ENCODE measurements at places on chromosomes 2 and 18.

DNA sequence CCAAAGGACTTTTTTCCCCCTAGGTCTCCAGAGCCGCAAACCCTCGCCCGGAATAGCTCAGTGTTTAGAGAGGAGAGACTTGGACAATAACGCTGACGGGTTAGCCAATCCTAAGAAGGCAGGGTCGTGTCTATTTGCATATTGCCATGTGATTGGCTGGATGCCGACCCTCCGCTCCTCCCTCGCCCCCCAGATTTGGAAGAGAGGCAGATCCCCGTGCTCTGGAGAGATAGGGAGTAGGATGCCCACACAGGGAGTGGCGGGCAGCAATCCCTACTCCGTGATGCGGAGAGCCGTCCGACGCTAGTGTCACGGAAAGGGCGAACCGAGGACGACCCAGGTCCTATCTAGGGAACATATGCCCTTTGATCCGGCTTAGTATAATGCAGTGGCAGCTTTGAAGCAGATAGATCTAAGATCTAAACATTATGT, 1.4 kb downstream of the WNT6 start:
- no peak for DNase-seq

DNA sequence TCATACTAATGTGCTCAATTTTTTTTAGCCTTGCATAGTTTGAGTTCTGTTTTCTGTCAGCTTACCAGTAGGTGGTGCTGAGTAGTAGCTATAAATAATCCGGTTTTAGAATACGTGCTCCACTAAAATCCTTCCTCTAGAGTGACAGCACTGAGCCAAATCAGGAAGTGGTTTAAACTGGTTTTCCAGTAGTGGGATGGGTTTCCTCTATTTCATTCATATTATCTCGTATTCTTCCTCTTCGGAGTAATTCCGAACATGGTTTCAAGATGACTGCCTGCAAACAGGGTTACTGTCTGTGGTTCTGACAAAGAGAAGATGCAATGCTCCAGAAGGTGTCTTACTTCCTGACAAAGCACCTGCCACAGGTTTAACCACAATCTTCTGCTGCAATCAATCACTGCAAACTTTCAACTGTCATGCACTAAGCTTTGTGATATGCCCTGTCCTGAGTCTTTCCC, 496.9 kb upstream of the VRK2 start:
- peak; percentile 94 for DNase-seq

GRCh38 chr2:160299540-160299939, 99.5 kb upstream of the ITGB6 start:
- DNase-seq: no peak

DNA sequence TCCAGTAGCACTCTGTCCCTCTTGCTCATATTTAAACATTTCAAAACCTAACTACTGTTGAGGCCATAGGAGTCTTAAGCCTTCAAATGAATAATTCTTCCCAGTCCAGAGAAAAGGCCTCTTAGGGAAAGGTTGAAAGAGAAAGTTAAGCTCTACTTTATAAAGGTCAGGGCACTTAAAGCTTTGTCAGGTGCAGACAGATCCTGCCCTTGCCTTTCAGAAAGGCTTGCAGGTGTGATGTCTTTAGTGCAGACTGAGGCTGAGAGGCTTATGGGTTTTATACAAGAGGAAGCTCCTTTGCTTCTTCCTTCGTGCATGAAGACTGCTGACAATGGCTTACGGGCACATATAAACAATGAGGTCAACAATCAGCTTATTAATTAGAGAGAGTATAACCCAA, 105.0 kb upstream of the LINC00305 start:
- DNase-seq: no peak

DNA sequence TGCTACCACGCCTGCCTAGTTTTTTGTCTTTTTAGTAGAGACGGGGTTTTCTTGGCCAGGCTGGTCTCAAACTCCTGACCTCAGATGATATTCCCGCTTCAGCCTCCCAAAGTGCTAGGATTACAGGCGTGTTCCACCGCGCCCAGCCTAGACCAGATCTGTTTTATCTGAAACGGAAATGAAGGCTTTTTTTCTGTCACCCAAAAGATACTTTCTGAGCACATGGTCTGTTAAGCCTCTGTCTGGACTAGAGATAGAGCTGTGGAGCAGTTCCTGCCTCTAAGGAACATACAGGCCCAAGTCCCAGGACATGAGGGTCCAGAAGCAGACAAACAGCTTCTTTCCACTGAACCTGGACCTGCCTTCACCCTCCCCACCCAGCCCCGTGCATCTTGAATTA, 43.6 kb upstream of the PTMA start:
- DNase-seq: no peak

Data from Kasumi-1 (cell line).